ENCODE measurements at places on chromosomes 16 and 17.

DNA sequence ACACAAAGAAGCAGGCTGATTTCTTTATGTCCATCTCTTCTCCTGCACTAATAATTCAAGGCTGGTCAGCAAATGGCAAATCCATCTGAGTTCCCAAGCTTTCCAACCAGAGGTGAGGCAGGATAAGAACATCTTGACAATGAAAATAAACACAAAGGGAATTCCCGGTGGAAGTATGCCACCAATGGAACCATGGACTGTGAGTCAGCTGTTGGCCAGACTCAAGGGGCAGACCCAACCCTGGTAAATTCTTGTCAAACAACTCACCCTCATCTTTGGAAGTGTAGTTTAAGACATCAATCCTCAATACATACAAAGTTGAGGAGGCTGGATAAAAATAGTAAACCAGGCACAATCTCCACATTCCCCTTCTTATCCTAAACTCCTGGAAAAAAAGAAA is 74.3 kb upstream of the CES5A start:
- no peaks in the 10 kb centered on the region for H3K36me3 ChIP-seq
- no peaks in the 10 kb centered on the region for H3K27me3 ChIP-seq
- no peak for DNase-seq
- H3K4me1 ChIP-seq, result no peaks in the 10 kb centered on the region
- H3K27ac ChIP-seq, result no peak overlapping the region
- no peak overlapping the region for H3K4me3 ChIP-seq

GRCh38 chr17:19986941-19987861 is 9.6 kb upstream of the AKAP10 start:
- H3K27ac ChIP-seq, result no peak overlapping the region
- no peak for DNase-seq
- no peaks in the 10 kb centered on the region for H3K4me1 ChIP-seq
- no peak overlapping the region for H3K4me3 ChIP-seq
- no peaks in the 10 kb centered on the region for H3K27me3 ChIP-seq

- H3K27me3 ChIP-seq, result no peaks in the 10 kb centered on the region
- H3K4me1 ChIP-seq, result no peaks in the 10 kb centered on the region
- no peak overlapping the region for H3K4me3 ChIP-seq
- DNase-seq, result no peak
- no peaks in the 10 kb centered on the region for H3K36me3 ChIP-seq
Observed at GRCh38 chr16:56354016-56354415, 71.3 kb downstream of the AMFR start.

- no peaks in the 10 kb centered on the region for H3K4me1 ChIP-seq
- DNase-seq, result peak; percentile 92
- H3K27me3 ChIP-seq, result no peaks in the 10 kb centered on the region
- no peak within 1 kb of the TSS for H3K27ac ChIP-seq
- peak within 1 kb of the TSS; percentile 5 for H3K4me3 ChIP-seq
Observed at GRCh38 chr17:38674749-38675615, at the start of gene EPOP. TSS of gene EPOP (minus strand) at chr17:38674957. CDS start at chr17:38674495, 462 bp downstream.

GRCh38 chr16:85894266-85894665 is 4.7 kb upstream of the IRF8 start:
- no peak overlapping the region for H3K4me3 ChIP-seq
- H3K27me3 ChIP-seq, result no peaks in the 10 kb centered on the region
- H3K27ac ChIP-seq, result no peak overlapping the region
- H3K36me3 ChIP-seq, result no peaks in the 10 kb centered on the region
- DNase-seq, result no peak
- no peaks in the 10 kb centered on the region for H3K4me1 ChIP-seq

- H3K4me3 ChIP-seq, result no peak overlapping the region
- no peak for DNase-seq
- no peaks in the 10 kb centered on the region for H3K36me3 ChIP-seq
- no peaks in the 10 kb centered on the region for H3K27me3 ChIP-seq
- H3K4me1 ChIP-seq, result no peaks in the 10 kb centered on the region
Observed at GRCh38 chr17:63070031-63070430, 104.0 kb downstream of the TANC2 start.

DNA sequence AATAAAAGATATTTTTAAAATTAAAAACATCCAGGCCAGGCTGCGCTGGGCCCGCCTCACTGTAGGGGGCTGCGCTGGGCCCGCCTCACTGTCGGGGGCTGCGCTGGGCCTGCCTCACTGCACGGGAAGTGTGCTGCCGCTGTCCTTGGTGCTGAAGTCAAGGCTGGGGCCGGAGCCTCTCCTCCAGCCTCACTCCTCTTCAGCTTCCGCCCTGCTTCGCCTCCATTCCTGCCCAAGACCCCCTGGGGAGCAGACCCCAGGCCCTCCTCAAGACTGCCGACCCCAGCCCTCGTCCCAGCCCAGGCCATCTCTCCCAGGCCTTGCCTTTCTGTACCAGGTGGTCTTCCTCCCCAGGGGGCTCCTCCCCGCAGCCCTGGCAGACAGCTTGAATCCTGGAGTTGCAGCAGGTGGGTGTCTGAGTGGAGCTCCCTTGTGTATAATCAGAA is 26.2 kb downstream of the ENDOV start:
- peak; percentile 85 for DNase-seq
- H3K4me3 ChIP-seq, result no peak overlapping the region
- no peak overlapping the region for H3K27ac ChIP-seq
- H3K4me1 ChIP-seq, result no peaks in the 10 kb centered on the region
- H3K36me3 ChIP-seq, result no peaks in the 10 kb centered on the region
- H3K27me3 ChIP-seq, result no peaks in the 10 kb centered on the region

DNA sequence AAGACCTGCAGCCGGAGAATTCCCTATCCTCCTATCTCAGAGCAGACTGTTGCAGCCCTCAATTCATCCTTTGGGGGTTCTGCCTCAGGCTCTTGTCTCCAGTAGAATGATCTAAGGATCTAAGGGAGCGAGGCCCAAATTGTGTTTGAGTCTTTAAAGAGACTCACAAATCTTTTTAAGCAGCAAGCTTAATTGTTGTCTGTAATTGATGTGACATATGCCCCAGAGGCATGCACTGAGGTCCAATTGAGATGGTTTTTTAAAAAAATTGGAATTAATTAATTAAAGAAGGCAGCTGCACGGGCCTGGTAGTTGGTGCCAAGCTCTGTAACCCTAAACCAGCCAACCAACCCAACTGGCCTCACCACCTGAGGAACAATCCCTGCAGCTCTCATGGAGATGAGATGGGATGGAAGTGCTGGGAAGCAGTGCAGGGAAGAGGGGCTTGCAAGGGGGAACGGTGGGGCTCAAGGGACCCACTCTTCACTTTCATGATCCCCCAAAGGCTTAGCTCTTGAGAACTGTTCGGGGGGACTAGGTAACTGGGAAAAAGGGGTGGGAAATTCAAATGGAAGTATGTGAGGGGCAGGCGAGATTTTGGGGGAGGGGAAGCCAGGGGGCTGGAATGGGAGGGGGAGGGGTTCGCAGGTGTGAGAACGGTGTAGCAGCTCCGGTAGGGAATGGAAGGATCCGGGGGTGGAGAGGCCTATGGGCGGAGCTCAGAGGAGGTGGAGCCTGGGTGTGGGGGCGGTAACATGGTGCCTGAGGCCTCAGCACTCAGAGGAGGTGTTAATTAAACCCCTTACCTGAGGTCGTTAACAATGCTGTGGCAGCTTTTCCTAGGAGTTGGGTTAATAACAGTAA is 9.2 kb upstream of the ZNF652 start:
- DNase-seq, result no peak
- H3K36me3 ChIP-seq, result no peaks in the 10 kb centered on the region
- H3K4me3 ChIP-seq, result no peak overlapping the region
- no peak overlapping the region for H3K27ac ChIP-seq
- no peaks in the 10 kb centered on the region for H3K27me3 ChIP-seq
